Epithelial cell of umbilical artery (primary cell): ENCODE measurements at places on chromosomes 5 and 9. TPM values are rescaled to one million over a fixed set of nuclear protein-coding genes. Genes with fewer than 3 reads are reported as not detected.

Gene ARID3C
- under 0.01 and 0.30 TPM in 2 replicates for total RNA-seq

Gene PDLIM7
- 54.4 and 99.4 TPM in 2 replicates for total RNA-seq

Gene HINT1
- total RNA-seq: 214 and 265 TPM in 2 replicates

Gene FAM81B
- total RNA-seq: not detected in 2 replicates

Gene LRRC19
- not detected in 2 replicates for total RNA-seq
